ENCODE measurements at places on chromosomes 1 and 21. TPM values are rescaled to one million over a fixed set of nuclear protein-coding genes. Genes with fewer than 3 reads are reported as not detected.

Gene ALPL
- total RNA-seq, result 5.9 TPM

- DNase-seq, result no peak
These were observed 2.0 kb downstream of the AGRN start for GRCh38 chr1:1021920-1022259.

GRCh38 chr1:68516066-68516465 lies 19.2 kb upstream of the DEPDC1 start:
- no peak for DNase-seq

DNA sequence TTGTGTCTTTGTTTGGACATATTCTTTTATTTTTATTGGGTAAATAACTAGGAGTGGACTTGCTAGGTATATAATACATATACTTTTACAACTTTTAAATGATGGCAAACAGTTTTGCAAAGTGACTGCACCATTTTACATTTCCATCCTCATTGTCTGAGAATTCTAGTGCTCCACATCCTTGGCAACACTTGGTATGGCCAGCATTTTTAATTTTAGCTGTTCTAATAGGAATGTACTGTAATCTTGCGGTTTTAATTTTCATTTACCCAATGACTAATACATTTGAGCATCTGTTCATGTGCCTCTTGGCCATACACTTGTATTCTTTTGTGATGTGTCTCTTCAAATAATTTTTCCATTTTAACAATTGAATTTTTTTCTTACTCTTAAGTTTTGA lies 37.0 kb upstream of the ATP6V1G3 start:
- DNase-seq, result no peak

DNA sequence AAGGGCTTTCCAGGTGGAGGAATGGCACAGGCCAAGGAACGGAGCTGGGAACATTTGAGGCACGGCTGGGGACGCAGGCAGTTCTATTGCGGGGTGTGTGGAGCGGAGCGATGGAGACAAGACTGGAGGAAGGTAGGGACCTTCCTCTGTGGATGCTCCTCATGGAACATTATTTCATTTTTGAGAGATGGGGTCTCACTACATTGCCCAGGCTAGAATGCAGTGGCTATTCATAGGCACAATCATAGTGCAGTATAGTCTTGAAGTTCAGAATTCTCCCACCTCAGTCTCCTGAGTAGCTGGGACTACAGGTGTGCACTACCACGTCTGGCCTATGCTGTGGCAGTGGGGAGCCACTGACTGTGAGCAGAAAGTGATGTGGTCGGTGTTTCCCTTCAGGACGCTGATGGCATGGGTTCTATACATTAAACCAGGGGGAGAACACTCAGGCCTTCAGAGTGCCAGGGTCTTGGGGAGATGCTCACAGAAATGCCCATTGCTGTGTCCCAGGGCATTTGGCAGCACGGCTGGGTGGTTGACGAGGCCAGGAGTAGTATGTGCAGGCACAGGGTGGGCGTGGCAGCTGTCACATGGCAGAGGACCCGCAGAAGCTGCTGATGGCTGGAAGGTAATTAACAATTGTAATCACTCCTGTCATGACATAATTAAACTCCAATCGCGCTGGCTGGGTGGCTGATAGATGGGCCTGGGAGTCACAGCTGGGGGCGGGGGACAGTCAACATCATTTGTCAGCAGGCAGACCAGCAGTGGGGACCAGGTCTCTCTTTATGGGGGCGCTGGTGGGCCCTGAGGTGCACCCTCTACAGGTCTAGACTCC lies 40.8 kb upstream of the ACOT11 start:
- no peak for DNase-seq

Gene GSTM1
- total RNA-seq, result 9.3 TPM

Data from glomerular endothelial cell (primary cell).